ENCODE measurements at places on chromosomes 5 and 9.

DNA sequence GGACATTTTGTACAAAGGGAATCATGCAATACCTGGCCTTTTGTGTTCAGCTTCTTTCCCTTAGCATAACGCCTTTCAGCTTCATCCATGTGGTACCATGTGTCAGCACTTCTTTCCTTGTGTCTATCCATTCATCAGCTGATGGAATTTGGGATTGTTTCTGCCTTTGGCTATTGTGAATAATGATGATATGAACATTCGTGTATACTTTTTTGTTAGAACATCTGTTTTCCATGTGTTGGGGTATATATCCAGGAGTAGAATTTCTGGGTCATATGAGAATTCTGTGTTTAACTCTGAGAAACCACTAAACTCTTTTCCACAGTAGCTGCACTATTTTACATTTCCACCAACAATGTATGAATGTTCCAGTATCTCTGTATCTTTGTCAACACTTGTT, 14.8 kb upstream of the PRRC2B start:
- no peak for DNase-seq

DNA sequence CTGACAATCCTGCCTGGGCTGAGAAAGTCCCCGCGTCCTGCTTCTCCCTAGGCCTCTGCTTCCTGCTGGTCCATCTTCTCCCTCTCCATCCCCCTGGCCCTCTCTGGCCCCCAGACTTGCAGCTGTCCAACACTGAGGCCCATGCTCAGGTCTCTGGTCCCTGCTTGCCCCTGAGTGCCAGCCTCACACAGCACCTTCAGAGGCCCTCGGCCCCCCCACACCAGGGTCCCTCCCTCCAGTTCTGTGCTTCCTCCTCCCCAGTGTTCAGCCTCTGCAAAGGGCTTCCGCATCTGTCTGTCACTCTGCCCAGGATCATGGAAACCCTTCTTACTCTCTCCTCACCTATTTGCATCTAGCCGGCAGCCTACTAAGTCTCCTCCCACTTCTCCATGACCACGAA, 62.4 kb upstream of the CTSL start:
- DNase-seq, result no peak

GRCh38 chr5:132473019-132473531, 17.5 kb downstream of the IRF1 start:
- peak; percentile 83 for DNase-seq

GRCh38 chr5:119368238-119368630, 12.4 kb downstream of the TNFAIP8 start:
- DNase-seq, result peak; percentile 59

DNA sequence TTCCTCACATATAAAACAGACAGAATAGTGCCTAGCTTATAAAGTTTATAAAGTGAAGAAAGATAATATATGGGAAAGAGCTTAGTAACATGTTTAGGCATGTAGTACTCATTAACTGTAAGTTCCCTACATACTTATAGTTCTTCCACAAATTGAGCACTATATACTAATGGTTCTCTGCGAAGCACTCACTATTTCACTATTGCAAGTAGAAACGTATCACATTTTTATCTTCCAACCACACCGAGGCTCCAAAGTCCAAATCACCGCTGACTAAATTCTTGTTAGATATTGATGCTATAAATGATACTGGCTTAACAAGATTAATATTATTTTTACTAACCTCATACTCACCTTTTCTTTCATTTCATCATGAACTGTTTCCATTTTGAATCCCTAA, 61.0 kb downstream of the FBXW11 start:
- no peak for DNase-seq

DNA sequence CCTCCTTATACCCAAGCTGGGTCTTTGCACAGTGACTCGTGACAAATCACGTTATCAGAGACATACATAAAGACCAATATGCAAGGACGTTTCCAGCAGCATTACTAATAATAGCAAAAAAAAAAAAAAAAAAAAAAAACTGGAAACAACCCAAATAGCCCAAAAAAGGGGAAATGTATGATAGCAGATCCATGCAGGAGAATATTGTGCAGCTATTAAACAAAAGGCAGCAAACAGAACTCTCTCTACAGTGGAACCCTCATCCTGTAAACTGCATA, 37.7 kb downstream of the C5orf15 start:
- no peak for DNase-seq

- DNase-seq, result no peak
Measured at GRCh38 chr9:76162086-76162730, 232.0 kb downstream of the RFK start.

DNA sequence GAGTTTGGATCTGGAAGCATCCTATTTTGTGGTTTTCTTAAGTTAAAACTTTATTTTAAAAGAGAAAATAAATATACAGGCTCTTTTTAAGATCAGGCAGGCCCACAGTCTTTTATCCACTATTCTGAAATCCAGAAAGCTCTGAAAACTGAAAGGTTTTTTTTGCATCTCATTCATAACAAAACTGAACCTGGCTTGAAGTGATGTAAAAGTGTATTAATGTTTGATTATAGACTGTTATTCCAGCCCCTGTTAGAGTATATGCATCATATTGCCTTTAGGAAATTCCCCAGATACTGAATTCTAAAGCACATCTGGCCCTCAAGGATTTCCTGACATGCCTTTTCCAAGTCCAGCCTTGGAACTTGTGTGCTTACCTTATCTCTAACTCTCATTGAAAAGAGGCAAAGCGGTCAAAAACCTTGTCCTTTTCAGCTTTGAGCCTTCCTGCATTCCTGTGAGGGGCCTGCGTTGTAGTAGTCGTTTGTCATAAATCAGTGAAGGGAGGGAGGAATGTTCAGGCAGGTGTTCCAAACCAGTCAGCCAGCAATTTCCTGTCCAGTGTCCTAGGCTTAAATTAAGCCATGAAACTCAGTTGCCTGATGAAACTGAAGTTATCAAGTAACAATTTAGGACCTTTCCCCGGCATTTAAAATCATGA, 110.4 kb downstream of the TLE4 start:
- no peak for DNase-seq

GRCh38 chr9:125085703-125086477, 57.4 kb downstream of the SCAI start:
- no peak for DNase-seq

- DNase-seq, result no peak
Measured at GRCh38 chr5:5602554-5602953, 180.1 kb downstream of the ICE1 start.

GRCh38 chr9:110156902-110157301, 51.1 kb downstream of the C9orf152 start:
- DNase-seq, result no peak

- DNase-seq, result no peak
Measured at GRCh38 chr5:156446526-156446925, 119.6 kb downstream of the SGCD start.

GRCh38 chr5:114361724-114362196, at the start of gene KCNN2:
KCNN2 (plus strand) TSS chr5:114362070; CDS start chr5:114362140, 70 bp downstream.
- DNase-seq, result peak; percentile 29

- DNase-seq, result no peak
Measured at GRCh38 chr5:168472329-168472728, 13.9 kb upstream of the RARS1 start.

GRCh38 chr5:16883176-16883575, 52.9 kb downstream of the MYO10 start:
- DNase-seq, result no peak

DNA sequence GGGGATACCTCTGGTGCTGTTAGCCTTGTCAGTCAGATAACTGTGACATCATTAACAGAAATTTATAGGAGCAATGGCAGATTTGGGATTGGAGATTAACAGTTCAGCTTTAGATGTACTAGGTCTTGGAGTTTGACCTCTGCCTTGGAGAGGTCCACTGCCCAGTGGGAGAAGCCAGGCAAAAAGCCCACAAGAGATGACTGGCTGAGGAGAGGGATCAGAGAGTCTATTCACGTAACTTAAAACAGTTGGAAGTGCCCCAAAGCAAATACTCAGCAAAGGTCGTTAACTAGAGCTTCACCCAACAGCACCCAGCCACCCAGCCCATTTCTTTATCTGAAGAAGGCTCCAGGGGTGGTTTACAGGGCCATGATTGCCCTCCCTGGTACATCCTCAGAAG, 232.7 kb upstream of the PPP1R2B start:
- no peak for DNase-seq

DNA sequence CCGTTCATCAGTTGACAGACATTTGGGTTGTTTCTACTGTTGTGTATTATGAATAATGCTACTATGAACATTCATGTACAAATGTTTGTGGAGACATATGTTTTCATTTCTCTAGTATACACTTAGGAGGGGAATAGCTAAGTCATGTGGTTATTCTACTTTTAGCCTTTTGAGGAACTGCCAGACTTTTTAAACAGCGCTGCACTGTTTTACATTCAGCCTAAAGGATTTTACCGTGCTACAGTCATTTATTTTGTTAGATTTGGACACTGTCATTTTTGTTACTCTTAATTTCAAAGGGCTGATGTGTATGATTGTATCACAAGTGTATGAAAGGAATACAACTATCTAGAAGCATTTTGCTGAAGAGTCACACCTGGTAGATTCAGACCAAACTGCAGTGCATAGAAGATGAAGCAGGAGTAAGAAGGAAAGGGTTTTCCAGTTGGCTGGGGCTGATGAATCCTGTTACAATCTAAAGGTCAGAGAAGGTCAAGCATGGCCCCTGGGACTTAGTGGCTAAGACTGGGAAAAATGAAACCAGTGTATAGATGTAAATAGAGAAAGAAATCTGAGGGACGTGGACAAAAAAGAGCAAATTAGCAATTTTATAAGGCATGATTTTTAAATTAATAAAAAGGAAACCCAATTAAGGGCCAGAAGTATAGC, 509.7 kb downstream of the PSAT1 start:
- no peak for DNase-seq

GRCh38 chr5:122371511-122372151, 59.6 kb downstream of the SNCAIP start:
- no peak for DNase-seq

- DNase-seq, result no peak
Measured at GRCh38 chr5:60673334-60673733, 26.6 kb downstream of the DEPDC1B start.

DNA sequence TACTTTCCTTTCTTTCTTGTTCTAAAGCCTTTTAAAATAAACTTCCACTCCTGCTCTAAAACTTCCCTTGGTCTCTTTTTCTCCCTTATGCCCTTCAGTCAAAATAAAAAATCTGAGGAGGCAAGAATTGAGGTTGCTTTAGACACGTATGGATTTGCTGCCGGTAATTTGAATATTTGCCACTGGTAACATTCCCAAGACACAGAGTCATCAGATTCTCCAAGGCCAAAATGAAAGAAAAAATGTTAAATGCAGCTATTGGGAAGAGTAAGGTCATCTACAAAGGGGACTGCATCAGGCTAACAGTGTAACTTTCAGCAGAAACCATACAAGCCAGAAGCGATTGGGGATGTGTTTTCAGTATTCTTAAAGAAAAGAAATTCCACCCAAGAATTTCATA, 311.1 kb downstream of the CDH18 start:
- no peak for DNase-seq

DNA sequence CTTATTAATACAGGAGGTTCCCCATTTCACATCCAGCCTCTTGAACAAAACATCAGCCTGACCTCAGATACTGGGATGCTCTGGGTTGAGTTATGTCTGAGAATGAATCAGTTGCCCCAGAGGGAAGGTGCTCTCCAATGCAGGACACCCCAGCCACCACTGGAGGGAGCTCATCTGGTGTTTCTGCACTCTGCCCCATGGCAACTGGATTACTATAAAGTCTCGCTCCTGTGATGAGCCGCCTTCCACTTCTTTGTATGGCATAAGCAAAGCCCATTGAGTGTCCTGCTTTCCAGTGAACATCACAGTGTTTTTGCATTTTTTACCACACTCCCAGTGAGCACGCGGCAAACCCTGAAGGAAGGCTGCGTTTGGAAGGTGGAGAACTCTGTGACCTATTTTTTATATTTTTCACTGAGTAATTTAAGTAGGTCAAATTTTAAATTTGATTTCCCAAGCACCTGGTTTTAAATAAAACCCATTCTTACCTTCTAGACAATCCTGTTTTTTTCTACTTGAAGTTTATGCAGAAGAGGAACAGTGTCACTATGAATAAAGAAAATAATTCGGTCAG, 176.9 kb upstream of the WWC1 start:
- peak; percentile 22 for DNase-seq

DNA sequence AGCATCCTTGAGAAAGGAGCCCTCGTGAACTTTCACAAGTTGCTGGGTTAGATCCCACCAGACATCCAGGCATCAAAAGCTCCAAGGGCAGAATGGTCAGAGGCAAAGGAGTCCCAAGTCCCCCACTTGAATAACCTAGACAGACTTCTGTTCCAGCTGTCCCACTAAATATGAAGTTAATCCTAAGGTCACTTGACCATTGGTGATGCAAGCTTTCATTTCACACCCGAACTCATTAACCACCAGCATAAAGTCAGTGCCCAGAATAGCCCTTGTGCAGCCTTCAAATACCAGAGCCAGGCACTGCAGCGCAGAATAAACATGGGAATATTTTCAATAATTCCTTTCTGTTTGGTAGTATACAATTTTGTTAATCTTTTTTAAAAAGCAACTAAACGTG, 28.9 kb downstream of the OXCT1 start:
- DNase-seq, result no peak

- DNase-seq, result no peak
Measured at GRCh38 chr9:125505988-125506438, 201.0 kb downstream of the MAPKAP1 start.
